ENCODE measurements at places on chromosomes 11 and 22. TPM values are rescaled to one million over a fixed set of nuclear protein-coding genes. Genes with fewer than 3 reads are reported as not detected.

- DNase-seq = no peak
- no peaks in the 10 kb centered on the region for H3K36me3 ChIP-seq
- no peak overlapping the region for H3K4me3 ChIP-seq
- no peak overlapping the region for H3K27ac ChIP-seq
These were observed 69.2 kb downstream of the BLID start for GRCh38 chr11:122046846-122047245.

DNA sequence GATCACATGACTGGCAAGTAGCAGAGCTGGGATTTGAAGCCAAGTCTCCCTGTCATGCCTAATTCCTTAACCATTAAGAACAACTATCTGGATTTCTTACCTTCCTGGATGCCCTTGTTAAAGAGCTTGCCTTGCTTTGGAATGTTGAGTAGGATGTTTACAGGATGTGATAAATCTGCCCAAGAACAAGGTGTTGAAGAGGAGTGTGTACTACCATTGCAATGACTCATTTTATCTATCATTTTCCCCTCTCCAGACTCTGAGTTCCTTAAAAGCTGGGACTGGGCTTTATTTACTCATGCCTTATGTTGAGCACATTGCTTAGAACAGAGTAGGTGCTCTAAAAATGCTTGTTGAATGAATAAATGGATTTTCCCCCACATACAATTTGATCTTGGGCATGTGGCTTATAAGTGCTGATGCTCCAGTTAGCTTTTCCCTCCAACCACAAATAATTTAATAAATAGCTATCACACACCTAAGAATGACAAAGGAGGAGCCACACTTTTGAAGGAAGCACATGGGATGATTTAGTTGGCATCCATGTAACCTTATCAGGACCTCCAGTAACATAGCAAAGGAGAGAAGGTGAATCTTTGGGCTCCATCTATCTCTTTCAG, 268.6 kb upstream of the SESN3 start:
- no peaks in the 10 kb centered on the region for H3K27me3 ChIP-seq
- H3K27ac ChIP-seq = no peak overlapping the region
- DNase-seq = no peak
- no peaks in the 10 kb centered on the region for H3K4me1 ChIP-seq

- no peaks in the 10 kb centered on the region for H3K36me3 ChIP-seq
- H3K27ac ChIP-seq = no peak overlapping the region
- no peaks in the 10 kb centered on the region for H3K4me1 ChIP-seq
- H3K27me3 ChIP-seq = no peaks in the 10 kb centered on the region
- H3K4me3 ChIP-seq = no peak overlapping the region
- DNase-seq = no peak
These were observed 63.8 kb downstream of the RBX1 start for GRCh38 chr22:41015003-41015402.

DNA sequence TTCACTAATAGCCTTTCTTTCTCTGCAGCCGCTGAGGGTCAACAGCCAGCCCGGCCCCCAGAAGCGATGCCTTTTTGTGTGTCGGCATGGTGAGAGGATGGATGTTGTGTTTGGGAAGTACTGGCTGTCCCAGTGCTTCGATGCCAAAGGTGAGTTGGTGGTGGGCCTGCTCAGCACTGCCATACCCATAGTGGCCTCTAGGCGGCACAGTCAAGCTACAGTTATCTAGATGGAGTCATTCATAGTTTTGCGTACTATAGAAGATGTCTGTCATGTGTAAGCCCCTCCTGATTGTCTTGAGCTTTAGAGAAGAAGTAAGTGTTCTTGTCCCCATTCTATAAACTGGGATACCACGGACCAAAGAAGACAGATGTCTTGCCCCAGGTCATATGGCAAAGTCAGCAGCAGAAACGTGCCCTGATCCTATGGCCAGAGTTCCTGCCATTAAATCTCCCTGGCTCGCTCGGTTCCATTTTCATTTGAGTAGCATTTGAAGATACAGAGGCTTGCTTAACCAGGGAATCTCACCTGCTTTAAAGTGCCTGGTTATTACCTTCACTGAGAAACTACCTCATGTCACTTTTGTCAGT, 42.1 kb upstream of the CRTAM start:
- peaks cover 2% of the 10 kb centered on the region for H3K4me1 ChIP-seq
- no peaks in the 10 kb centered on the region for H3K27me3 ChIP-seq
- DNase-seq = peak; percentile 80
- H3K36me3 ChIP-seq = peaks cover 9% of the 10 kb centered on the region
- no peak overlapping the region for H3K4me3 ChIP-seq

GRCh38 chr22:26851125-26851524, 193.7 kb downstream of the MIAT start:
- H3K27ac ChIP-seq = no peak overlapping the region
- no peaks in the 10 kb centered on the region for H3K4me1 ChIP-seq
- no peaks in the 10 kb centered on the region for H3K27me3 ChIP-seq
- no peaks in the 10 kb centered on the region for H3K36me3 ChIP-seq
- no peak for DNase-seq

DNA sequence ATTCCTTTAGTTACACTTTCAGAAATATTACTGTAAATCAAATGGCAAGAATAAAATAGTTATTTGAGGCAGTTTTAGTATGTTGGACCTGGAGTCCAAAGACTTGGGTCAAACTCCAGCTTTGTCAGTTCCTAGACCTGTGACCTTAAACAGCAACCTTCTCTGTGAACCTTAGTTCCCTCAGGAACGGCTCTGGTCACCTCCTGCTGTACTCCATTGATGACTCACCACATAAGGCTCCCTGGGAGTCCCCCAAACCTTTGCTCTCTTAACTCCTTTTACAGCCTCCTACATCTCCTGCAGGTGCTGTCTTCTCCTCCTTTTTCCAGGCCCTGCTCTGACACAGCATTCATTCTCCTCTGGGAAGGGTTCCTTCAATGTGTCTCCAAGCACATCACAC, 29.1 kb downstream of the LIMK2 start:
- no peak overlapping the region for H3K4me3 ChIP-seq
- DNase-seq = no peak
- H3K27ac ChIP-seq = no peak overlapping the region

- no peaks in the 10 kb centered on the region for H3K36me3 ChIP-seq
- no peak overlapping the region for H3K4me3 ChIP-seq
- H3K4me1 ChIP-seq = no peaks in the 10 kb centered on the region
- no peak overlapping the region for H3K27ac ChIP-seq
- DNase-seq = no peak
These were observed 148.3 kb downstream of the JRKL start for GRCh38 chr11:96538104-96538503.

- no peak for DNase-seq
- H3K4me1 ChIP-seq = peaks cover 9% of the 10 kb centered on the region
- no peaks in the 10 kb centered on the region for H3K27me3 ChIP-seq
These were observed 28.6 kb downstream of the SLC36A4 start for GRCh38 chr11:93169143-93169542.

GRCh38 chr11:78786746-78787145, 212.1 kb upstream of the NARS2 start:
- DNase-seq = no peak
- no peak overlapping the region for H3K4me3 ChIP-seq
- H3K36me3 ChIP-seq = no peaks in the 10 kb centered on the region
- H3K27me3 ChIP-seq = no peaks in the 10 kb centered on the region

GRCh38 chr11:96084610-96085318, 160.9 kb upstream of the MTMR2 start:
- H3K4me1 ChIP-seq = no peaks in the 10 kb centered on the region
- H3K4me3 ChIP-seq = no peak overlapping the region
- H3K27ac ChIP-seq = no peak overlapping the region
- no peaks in the 10 kb centered on the region for H3K27me3 ChIP-seq
- DNase-seq = no peak
- H3K36me3 ChIP-seq = peaks cover 3% of the 10 kb centered on the region

DNA sequence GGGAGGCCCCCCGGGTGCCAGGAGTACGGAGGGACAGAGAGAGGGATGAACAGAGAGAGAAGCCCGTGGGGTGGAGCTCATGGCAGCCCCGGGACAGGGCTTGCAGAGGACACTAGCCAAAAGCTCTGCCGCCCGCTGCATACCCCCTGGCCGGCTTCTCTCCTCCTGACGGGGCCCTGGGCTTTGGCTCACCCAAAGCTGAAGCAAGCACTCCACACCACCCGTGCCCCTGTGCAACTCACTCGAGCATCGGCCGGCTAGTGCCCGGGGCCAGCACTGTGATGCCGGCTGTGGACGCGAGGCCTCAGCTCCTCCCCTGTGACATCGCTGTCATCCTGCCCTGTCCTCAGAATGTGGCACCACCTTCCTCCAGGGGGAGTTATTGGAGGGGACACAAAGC, 429.6 kb downstream of the BRD1 start:
- no peak overlapping the region for H3K4me3 ChIP-seq
- no peak overlapping the region for H3K27ac ChIP-seq
- H3K27me3 ChIP-seq = peaks cover 33% of the 10 kb centered on the region
- H3K36me3 ChIP-seq = no peaks in the 10 kb centered on the region

DNA sequence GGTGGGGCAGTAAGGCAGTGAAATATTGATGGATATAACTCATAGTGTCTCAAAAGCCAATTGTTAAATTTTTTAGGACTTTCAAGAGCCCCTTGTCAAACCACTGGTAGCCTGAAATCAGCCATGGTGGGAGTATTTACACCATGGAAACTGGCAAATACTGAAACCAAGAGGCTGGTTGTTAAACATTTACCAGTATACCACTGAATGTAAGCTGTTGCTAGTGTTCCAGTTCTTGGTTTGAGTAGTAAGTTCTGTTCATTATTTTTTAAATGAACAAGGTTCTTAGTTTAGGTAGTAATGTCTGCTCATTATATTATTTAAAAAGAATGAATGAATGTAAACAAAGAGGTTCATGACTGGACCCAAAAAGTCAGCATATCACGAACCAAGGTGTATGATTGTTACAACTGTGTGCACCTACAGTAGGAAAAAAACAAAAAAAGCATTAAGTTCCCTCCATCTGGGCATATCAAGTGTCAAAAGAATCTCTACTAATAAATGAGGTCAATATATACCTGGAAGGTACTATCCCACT, 4.5 kb upstream of the EIF3F start:
- H3K4me1 ChIP-seq = peaks cover 7% of the 10 kb centered on the region
- no peak for DNase-seq
- no peak overlapping the region for H3K4me3 ChIP-seq
- H3K27ac ChIP-seq = no peak overlapping the region
- H3K27me3 ChIP-seq = no peaks in the 10 kb centered on the region
- H3K36me3 ChIP-seq = no peaks in the 10 kb centered on the region

GRCh38 chr11:78138694-78139421, 568 bp downstream of the ALG8 start:
- peaks cover 8% of the 10 kb centered on the region for H3K4me1 ChIP-seq
- peak overlapping the region; percentile 66 for H3K4me3 ChIP-seq
- H3K36me3 ChIP-seq = no peaks in the 10 kb centered on the region
- no peak for DNase-seq
- H3K27ac ChIP-seq = peak overlapping the region; percentile 63

GRCh38 chr22:50030297-50031188, 18.0 kb upstream of the IL17REL start:
- DNase-seq = peak; percentile 80
- H3K27me3 ChIP-seq = no peaks in the 10 kb centered on the region
- no peaks in the 10 kb centered on the region for H3K4me1 ChIP-seq
- no peak overlapping the region for H3K27ac ChIP-seq
- no peak overlapping the region for H3K4me3 ChIP-seq

- no peaks in the 10 kb centered on the region for H3K36me3 ChIP-seq
- no peak overlapping the region for H3K27ac ChIP-seq
- H3K4me1 ChIP-seq = peaks cover 8% of the 10 kb centered on the region
- H3K4me3 ChIP-seq = no peak overlapping the region
- no peaks in the 10 kb centered on the region for H3K27me3 ChIP-seq
These were observed 197.8 kb upstream of the SORL1-AS1 start for GRCh38 chr11:121650351-121651256.

GRCh38 chr11:74838188-74838587, 89.5 kb downstream of the RNF169 start:
- no peak for DNase-seq
- H3K27ac ChIP-seq = no peak overlapping the region
- no peak overlapping the region for H3K4me3 ChIP-seq
- H3K36me3 ChIP-seq = peaks cover 4% of the 10 kb centered on the region
- no peaks in the 10 kb centered on the region for H3K4me1 ChIP-seq

DNA sequence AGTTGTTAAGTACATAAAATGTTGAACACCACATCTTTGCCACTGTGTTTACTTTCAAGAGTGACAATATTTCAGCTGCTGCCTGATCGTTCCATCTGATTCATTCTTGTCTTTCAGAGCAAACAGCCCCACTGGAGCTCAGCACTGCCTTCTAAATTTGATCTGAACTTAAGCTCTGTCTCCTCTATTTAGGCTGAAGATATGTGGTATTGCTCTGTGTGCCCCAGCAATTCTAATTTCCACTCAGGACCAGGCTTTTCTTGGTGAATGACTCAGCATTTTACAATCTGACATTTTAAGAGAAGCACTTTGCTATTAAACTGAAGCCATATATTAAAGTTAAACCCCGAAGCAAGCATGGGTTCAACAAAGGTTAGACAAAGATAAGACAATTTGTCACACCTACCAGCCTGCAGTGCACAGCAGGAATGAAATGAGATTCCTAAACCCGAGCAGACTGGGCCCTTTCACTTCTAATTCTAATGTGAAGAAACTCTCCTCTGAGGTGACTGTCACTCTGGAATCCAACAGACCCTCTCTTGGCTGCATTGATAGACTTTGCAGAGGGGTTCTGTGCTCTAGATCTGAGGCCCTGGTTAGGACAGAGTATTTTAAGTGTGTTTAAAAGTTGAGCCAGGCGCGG, 41.7 kb upstream of the PLET1 start:
- no peak overlapping the region for H3K4me3 ChIP-seq
- DNase-seq = no peak
- H3K27me3 ChIP-seq = no peaks in the 10 kb centered on the region
- H3K4me1 ChIP-seq = peaks cover 19% of the 10 kb centered on the region
- no peaks in the 10 kb centered on the region for H3K36me3 ChIP-seq
- no peak overlapping the region for H3K27ac ChIP-seq

- no peaks in the 10 kb centered on the region for H3K27me3 ChIP-seq
- H3K27ac ChIP-seq = no peak overlapping the region
- no peak for DNase-seq
- H3K4me3 ChIP-seq = no peak overlapping the region
These were observed 34.3 kb upstream of the ASPHD2 start for GRCh38 chr22:26394777-26395176.

DNA sequence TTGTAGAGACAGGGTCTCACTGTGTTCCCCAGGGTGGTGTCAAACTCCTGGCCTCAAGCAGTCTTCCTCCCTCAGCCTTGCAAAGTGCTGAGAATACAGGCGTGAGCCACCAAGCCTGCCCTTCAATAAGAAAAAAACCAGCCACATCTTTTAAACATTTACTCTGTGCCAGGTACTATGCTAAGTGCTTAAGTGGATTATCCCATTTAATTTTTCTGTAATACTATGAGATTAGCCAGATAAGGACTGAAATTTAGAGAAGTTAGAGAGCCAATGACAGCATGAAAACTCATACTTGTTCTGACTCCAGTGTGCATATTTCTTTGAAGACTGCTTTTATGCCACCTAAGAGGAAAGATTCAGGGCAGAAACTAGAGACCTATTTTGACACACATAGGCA, 35.7 kb downstream of the PPME1 start:
- peaks cover 8% of the 10 kb centered on the region for H3K36me3 ChIP-seq
- H3K27ac ChIP-seq = no peak overlapping the region

PACS1 gene
- 268 TPM for total RNA-seq

PTPN5 gene
- not detected for total RNA-seq

MIAT gene
- total RNA-seq = 208 TPM

DENND6B gene
- 5.0 TPM for total RNA-seq

NAALAD2 gene
- total RNA-seq = not detected

UNC93B1 gene
- total RNA-seq = 38.6 TPM

FAM168A gene
- 23.6 TPM for total RNA-seq

DRD4 gene
- 0.49 TPM for total RNA-seq

MS4A3 gene
- total RNA-seq = not detected

MYRF gene
- total RNA-seq = 4.9 TPM

OR5B21 gene
- total RNA-seq = not detected
